ENCODE measurements at places on chromosomes 7 and 10.

- DNase-seq, result no peak
Measured at GRCh38 chr7:98233219-98234070, 18.6 kb downstream of the TECPR1 start.

- DNase-seq, result no peak
Measured at GRCh38 chr10:31112961-31113360, 81.3 kb upstream of the ZNF438 start.

DNA sequence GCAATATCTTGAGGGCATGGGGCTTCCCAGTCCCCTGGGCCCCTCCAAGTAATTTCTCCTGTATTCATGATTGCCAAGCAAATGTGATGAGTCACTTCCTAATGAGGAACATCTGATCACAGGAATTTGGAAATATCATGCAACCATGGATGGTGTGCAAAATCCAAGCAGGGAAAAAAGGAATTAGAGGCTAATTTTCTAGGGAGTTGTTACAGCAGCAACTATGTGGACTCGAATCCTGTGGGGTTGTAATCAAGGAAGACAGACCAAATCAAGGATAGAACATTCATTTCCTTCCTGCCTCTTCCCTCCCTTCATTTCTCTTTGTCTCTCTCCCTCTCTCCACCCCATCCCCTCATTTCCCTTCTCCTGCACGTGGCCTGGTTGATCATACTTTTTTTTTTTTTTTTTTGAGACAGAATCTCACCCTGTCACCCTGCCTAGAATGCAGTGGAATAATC lies 23.9 kb upstream of the AGFG2 start:
- no peak for DNase-seq

GRCh38 chr10:12062754-12063482 lies 5.8 kb upstream of the DHTKD1 start:
- no peak for DNase-seq

DNA sequence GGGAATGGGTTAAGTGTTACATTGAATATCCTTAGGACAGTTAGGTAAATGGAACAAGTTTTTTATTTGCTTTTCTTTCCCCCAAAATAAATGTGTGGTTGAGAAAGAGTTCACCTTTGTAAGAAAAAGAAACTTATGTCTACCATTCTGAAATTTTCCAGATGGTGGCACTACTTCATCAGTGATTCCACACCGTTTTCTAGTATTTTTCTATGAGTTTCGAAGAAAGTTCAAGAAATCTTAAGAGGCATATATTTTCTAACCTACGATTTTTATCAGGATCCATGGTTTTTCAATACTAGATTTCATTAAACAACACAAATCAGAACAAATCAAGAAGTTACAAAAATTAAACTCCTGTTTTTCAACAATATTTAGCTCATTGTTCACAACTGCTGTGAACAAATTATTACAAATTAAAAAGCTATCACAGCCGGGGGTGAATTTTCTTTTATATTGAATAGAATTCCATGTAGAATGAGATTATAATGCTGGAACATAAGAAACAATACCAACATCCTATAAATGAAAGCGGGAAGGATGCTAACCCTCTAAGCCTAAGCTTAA lies 163.1 kb upstream of the NPVF start:
- no peak for DNase-seq

DNA sequence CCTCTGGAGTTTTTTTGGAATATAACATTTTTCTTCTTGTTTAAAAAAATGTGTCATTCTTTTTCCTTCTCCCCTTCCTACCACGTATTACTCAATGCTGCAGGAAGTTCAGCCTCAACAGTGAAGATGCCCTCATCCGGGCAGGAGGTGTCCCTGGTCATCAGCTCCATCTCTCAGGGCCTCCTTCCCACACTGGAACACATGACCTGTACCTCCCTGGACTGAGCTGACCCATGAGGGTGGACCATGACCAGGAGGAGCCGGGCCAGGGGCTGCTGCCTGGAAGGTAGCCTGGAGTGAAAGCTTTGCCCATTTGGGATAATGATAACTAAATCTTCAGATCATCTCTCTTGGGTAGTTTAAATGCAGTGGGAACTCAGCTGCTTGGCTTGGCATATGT lies 316.5 kb upstream of the ZMIZ1 start:
- DNase-seq, result no peak

DNA sequence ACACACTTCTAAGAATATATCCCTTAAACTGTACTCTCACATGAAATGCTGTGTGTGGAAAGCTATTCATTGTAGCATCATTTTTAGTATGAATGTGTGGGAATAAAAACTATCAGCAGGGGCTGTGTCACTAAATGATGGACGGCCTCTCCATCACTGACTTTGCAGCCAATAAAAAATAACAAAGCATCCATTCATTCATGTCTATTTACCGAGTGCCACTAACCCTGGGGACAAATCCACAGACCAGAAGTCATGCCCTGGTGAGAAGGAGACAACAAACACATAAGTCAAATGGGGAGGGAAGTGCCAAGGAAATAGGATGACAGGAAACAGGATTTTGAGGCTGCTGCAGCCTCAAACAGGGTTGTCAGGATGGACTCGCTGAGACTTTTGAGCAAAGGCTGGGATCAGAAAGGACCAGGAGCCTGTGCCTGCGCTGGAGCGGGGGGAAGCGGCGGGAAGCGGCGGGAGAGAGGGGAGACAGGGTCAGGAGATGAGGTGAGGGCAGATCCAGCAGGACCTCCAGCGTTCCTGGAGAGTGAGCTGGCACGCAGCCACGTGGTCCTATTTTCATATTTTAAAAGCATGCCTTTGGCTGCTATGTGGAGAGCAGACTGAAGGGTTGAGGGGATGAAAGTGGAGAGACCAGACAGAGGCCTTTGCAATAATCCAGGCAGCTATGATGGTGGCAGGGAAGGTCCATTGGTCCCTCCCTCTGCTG lies 2.2 kb upstream of the NOM1 start:
- no peak for DNase-seq

DNA sequence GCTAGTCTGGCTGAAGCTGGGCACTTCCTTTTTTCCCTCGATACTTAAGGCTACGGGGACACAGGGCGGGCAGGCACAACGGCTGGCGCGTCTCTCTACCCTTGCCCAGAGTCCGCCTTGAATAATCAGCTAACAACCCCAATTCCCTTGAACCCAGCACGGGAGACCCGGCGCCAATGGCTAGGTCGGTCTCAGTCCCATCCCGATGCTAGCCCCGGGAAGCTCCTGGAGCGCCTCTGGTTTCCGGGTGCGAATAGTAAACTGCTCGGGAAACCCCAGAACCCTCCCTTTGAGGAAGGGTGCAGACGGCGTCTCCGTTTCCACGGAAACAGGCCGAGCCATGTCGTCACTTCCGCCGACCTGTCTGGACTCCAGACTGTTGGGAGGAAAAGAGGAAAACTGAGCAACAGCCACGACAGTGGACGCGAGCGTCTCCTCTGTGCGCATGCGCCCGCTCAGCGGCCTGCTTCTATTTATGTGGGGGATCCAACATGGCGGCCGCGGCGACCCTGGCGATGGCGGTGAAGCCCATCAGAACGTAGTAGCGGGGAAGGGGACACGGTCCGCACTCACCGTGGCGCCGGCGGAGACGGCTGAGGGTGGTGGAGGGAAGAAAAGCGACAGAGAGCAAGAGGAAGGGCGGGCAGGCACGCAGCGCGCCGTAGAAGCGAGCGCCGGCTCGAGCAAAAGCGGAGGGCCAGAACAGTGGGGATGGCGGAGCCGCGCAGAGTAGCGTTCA lies at the start of gene UBN2:
UBN2 (plus strand) TSS at position 464 of the 739 bp plus-strand sequence; CDS start at position 712, 248 bp downstream.
- DNase-seq, result peak; percentile 97

- DNase-seq, result no peak
Measured at GRCh38 chr10:51319173-51319435, 244.8 kb downstream of the PRKG1 start.

DNA sequence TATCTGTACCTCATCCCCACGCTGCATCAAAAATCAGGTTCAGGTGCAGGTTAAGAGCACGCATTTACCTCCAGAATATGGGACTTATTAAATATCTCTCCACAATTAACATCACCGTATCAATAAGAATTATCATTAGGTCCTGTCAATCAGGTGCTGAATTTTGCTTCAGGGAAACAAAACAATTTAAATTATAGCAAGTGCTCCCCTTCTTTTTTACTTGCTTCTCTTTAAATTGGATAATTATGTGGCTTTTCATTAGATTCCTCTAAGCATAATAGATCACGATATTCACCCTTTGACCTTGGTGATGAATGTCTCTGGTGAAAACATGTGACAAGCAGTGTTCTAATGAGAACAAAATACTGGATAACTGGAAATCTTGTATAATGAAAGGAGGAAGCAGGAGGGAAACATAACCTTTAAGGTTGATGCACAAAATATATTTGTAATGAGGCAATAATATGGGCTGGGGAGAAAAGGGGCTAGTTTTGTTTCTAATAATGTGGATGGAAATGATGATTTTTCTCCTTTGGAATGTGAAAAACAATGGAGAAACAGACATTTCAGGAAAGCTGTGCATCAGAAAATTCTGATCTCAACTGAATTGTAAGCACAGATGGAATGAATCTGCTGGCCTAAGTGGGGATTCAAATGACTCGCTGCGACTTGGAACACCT lies 166.9 kb downstream of the SNX10 start:
- DNase-seq, result no peak

DNA sequence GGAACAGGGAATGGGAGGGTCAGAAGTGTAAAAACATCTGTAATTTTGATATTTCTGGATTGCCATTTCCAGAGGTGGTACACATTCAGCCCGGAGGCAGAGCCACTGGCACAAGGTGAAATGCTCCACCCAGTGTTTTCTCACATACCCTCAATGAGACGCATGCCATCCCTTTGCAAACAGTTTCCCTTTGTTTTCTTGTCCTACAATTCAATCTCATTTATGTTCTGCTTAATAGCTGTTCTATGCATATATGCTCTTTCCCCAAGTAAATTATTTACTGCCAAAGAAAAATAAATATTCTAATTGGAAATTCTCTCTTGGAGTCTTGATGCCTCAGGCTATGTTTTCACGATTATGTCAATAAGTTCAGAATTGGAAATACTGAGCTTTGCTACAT lies 369.7 kb upstream of the AKR1E2 start:
- DNase-seq, result no peak

DNA sequence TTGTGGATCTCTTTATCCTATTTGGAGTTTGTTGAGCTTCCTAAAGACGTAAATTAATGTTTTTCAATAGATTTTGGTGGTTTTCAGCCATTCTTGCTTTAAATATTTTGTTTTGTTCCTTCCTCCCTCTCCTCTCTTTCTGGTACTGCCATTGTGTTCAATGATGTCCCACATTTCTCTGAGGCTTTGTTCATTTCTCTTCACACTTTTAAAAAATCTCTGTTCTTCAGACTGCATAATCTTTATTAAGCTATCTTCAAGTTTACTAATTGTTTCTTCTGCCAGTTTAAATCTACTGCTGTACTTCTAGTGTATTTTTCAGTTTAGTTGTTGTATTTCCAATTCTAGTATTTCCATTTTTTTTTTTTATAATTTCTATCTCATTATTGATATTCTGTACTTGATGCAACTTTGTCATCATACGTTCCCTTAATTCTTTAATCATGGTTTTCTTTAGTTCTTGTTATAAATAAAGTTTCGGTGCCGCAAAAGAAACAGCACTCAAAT lies 45.6 kb upstream of the FZD9 start:
- no peak for DNase-seq

GRCh38 chr7:73912223-73912622 lies 51.3 kb downstream of the TMEM270 start:
- DNase-seq, result no peak

GRCh38 chr10:110881247-110881646 lies 9.5 kb downstream of the PDCD4 start:
- no peak for DNase-seq

DNA sequence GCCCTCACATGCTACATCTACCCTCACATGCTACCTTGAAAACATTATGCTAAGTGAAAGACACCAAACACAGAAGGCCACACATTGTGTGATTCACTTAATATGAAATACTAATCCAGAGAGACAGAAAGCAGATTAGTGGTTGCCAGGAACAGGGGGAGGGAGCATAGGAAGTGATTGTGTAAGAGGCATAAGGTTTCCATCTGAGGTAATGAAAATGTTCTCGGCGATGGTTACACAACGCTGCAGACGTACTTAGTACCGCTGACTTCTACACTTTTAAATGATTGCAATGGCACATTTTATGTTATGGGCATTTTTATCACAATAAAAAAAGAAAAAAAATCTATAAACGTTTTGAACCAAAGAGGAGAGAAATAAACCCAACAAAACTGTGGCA lies 742.3 kb downstream of the TYW1 start:
- no peak for DNase-seq

- DNase-seq, result peak; percentile 65
Measured at GRCh38 chr10:129207297-129207696, 259.7 kb upstream of the MGMT start.

GRCh38 chr7:2185715-2186114 lies 47.0 kb downstream of the MAD1L1 start:
- DNase-seq, result no peak

DNA sequence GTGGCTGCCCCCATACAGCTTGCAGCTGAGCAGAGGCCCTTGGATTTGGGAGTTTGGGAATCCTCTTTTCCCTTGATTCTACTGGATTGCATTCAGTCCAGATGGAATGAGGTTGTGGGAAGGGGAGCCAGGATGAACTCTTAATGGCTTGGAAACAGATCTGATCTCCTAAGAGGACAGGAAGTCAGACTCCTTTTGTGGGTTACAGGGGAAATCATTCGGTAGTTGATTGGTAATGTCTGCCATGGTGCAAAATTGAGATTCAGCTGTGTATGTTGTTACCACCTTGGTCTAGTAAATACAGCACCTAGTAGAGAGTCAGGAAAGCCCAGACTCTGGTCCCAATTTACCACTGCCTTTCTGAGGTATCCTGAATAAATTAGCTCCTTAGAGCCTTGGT lies 144.2 kb upstream of the TNRC18 start:
- DNase-seq, result no peak

DNA sequence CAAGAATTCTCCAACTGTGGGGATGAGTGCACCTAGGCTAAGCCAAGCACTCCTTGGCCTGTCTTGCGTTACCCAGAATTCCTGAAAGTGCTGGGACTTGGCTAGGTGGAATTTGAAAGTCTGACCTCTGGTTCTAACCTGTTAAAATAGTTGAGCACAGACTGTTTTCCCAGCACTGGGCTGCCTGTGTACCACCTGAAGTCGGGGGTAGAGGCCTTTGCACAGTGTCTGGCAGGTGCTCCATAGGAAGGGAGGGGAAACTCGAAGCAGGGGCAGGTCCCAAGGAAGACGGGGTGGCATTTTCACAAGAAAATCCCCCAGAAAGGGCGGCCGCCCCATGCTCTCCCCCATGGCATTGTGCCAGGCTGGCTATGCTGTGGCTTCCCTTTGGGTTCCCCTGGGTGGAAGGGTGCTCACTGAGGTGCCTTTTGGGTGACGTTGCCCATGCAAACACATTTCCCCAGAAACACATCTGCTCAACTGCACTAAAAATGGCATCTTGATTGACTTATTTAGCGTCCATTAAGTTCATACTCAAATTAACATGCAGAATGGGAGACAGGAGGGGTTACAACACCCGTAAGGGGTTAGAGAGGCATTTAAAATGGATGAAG lies 62.9 kb downstream of the SYPL1 start:
- DNase-seq, result no peak

GRCh38 chr7:75584354-75584753 lies 92.2 kb downstream of the SPDYE5 start:
- no peak for DNase-seq

DNA sequence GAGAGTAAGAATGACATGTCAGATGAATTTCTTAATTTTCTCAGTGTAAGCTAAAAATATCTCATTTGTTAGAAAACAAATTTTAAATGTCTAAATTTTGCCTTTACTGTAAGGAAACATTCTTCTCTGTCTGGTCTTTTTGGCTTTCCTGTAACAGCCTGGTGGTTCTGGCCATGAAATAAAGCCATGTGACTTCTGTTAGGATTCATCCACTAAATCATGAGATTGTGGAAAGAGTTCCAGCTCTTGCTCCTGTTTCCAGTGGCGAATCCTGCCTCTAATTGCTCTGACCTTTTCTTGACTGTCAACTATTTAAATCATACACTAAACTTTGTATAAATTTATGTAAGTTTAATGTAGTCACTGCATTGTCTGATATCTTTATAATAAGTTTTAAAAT lies 398.5 kb upstream of the AKR1E2 start:
- no peak for DNase-seq
